Hematopoietic multipotent progenitor cell (in vitro differentiated cells): ENCODE measurements at places on chromosomes 1 and 21. TPM values are rescaled to one million over a fixed set of nuclear protein-coding genes. Genes with fewer than 3 reads are reported as not detected.

- no peak for DNase-seq
Measured at GRCh38 chr1:243396876-243397275, 141.0 kb downstream of the SDCCAG8 start.

GRCh38 chr1:232184561-232185530, 445.1 kb downstream of the SIPA1L2 start:
- no peak for DNase-seq

DNA sequence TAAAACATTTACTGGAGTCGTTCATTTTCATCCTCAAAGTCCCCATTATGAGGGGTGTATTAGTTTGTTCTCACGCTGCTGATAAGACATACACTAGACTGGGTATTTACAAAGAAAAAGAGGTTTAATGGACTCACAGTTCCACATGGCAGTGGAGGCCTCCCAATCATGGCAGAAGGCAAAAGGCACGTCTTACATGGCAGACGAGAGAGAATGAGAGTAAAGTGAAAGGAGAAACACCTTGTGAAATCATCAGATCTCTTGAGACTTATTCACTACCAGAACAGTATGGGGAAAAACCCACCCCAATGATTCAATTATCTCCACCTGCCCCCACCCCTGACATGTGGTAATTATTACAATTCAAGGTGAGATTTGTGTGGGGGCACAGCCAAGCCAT, 830.4 kb upstream of the RGS18 start:
- DNase-seq: no peak

DNA sequence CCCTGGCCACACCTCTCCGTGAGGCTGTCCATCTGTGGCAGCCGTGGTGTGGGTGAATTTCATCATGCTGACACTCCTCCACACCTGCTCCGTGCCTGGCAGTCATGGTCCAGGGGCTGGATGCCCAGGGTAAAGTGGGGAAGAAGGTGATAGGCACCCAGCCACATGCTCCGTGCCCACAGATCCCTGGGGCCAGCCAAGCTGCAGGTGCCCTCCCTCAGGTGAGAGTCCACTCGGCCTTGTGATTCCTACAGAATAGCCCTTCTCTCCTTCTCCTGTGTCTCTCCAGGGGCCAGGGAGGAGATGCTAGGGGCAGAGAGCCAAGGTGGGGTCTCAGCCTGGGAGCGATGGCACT, 16.8 kb upstream of the POFUT2 start:
- DNase-seq: no peak

DNA sequence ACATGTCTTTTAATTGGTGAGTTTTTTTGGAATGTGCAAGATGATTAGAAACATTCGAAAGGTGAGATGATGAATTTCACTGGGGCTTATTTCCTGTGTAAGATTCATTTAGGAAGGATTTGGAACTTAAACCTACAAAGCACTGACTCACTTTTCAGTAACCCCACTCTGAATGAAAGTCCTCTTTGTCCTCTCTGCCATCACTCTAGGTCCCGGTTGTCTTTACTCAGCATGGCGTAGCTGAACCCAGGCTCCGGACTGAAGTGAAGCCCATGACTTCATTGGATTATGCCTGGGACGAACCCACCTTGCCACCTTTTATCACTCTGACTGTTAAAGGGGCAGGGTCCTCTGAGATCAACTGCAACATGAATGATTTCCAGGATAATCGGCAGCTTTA, 139.4 kb downstream of the VPS13D start:
- DNase-seq: no peak

SLC44A3 gene
- total RNA-seq: not detected

OR2T33 gene
- total RNA-seq: 7.0 TPM

PLA2G2D gene
- total RNA-seq: under 0.01 TPM
